Ovary (tissue), 10 donors: ENCODE measurements at places on chromosomes 1 and 21.

GRCh38 chr1:220889848-220890287 is 10.6 kb downstream of the HLX start:
- DNase-seq: no peak

DNA sequence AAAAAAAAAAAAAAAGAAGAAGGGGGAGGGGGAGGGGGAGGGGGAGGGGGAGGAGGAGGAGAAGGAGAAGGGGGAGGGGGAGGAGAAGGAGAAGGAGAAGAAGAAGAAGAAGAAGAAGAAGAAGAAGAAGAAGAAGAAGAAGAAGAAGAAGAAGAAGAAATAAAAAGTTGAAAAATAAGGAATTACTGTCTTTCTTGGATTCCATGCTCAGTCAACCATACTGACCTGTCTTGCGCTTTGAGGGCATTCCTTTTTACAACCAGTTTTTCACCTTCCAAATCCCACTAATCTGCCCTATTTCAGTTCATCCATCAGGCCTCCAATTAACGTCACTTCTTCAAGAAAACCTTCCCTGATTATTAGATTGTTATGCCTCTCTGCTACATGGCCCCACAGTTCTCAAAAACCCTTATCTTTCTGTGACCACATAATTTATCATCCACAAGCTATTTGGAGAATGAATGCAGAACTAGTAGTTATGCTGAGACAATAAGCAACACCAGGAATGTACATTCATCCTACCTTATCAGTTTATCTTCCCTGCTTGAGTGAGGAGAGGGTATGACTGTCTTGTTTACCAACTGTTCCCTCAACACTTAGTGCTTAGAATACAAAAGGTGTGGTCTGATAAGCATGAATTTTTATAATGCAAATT is 57.5 kb upstream of the GUCA2A start:
- no peak for DNase-seq

GRCh38 chr1:83545066-83545862 is 453.7 kb downstream of the TTLL7 start:
- DNase-seq: no peak

GRCh38 chr1:67839826-67840225 is 6.6 kb upstream of the GNG12 start:
- no peak for DNase-seq

DNA sequence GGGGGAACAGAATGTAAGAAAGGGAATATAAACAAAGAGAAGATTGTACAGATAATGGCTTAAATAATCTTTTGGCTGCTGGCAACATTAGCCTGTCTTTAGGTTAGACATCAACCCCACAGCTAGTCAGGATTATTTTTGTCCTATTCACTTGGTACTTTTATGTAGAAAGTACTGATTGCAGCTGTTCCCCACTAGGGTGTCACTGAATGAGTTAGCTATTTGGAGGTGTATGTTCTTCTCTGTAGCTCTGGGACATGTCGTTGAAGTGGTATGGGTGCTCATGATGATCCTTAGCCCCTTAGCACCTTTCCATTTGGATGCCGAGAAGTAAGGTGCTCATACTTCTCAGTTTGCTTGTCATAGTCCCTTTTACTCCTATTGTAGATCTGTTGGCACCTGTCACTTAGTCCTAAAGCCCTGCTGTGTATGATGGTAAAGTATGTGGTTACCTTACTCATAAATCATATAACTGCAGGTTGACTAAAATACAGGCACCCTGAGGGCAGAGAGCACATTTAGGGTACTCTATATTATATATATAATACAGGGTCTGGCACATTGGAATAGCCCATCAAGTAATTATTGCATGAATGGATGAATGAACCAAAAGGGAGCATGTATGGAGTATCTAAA is 64.6 kb downstream of the USP25 start:
- no peak for DNase-seq

DNA sequence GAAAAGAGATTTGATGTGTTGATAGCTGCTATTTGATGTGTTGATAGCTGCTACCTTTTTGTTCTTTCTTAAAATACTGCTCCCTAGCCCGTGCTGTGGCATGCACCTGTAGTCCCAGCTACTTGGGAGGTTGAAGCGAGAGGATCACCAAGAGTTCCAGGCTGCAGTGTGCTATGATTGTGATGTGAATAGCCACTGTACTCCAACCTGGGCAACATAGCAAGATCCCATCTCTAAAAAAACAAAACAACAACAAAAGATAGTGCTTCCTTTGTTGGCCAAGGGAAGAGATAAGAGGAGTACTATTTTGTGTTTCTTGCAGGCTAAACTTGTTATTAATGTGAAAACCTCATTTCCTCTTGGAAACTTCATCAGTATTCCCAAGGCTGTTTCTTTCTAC is 6.1 kb downstream of the GPSM2 start:
- no peak for DNase-seq

DNA sequence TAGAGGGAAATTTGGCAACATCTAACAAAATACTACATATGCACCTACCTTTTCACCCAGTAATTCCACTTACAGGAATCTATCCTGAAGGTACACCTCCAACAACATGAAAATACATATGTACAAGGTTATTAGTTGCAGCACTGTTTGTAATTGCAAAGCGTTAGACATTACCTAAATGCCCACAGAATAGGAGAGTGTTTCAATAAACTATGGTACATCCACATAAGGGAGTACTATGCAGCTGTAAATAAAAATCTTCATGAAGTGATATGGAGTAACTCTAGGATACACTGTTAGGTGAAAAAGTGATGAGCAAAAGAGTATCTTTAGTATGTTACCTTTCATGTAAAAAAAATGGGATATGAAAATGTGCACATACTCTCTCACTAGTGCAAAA is 126.1 kb downstream of the ACBD6 start:
- no peak for DNase-seq

DNA sequence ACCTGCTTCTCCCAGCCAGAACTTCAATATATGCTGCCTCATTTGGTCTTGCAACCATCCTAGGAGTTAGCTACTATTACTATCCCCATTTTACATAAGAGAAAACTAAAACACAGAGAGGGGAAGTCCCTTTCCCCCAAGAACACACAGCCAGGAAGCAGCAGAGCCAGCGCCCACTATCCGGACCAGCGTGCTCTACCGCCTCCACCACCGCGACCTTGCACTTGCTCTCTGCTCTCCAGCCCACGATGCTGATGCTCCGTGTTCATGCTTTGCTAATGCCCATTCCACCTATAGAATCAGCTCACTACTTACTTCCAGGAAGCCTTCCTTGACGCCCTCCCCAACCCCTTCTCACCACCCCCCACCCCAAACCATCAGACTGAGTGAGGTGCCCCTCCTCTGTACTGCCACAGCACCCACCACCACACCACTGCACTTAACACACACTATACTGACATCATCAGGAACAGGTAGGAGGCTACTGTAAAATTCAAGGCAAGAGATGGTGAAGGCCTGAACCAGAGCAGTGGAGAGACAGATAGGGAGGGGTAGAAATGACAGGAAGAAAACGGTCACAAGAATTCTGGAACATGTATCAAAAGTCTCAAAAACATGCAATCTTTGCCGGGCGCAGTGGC is 9.4 kb downstream of the TMEM53 start:
- no peak for DNase-seq

DNA sequence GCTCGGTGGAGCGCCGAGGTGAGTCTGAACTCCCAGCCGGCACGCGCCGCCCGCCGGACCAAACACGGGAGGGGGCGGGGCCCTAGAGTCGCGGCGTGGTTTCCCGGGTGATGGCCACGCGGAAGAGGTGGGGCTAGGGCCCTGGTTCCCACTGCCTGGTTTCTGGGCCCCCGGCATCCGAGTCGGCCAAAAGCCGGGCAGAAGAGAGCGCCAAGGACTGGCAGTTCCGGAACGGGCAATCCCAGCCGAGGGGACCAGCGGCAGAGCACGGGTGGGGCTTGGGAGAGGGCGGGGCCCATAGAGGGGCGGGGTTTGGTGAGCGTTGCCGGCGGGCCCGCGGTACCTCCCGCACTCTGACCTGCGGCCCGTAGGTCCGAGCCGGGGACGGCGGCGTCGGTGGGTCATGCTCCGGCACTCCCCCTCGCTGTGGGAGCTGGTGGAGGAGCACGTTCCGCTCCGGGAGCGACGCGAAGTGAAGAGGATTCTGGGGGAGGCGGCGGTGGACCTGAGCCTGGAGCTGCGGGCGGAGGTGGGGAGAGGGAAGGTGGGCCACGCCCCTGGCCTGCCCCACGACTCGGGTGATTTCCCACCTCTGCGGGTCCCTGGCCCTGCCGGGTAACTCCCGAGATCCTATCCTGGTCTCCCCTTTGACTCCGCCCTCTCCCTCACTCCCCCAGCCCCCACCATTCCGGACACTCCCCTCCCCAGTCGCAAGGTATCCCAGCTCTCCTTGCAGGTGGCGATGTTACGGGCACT is at the start of gene CCDC24:
Gene CCDC24, plus strand, starts transcription at position 124 of the 756 bp plus-strand sequence. Its CDS starts 280 bp downstream, at position 404.
- peak; percentile 89 for DNase-seq
